ENCODE measurements at places on chromosomes 7 and 10.

GRCh38 chr7:116408166-116408565 lies 91.4 kb upstream of the CAV2 start:
- no peak for DNase-seq

- DNase-seq = no peak
These were observed 455.7 kb upstream of the KLF6 start for GRCh38 chr10:4240608-4241197.

GRCh38 chr7:112500619-112501018 lies 19.8 kb downstream of the LSMEM1 start:
- no peak for DNase-seq

DNA sequence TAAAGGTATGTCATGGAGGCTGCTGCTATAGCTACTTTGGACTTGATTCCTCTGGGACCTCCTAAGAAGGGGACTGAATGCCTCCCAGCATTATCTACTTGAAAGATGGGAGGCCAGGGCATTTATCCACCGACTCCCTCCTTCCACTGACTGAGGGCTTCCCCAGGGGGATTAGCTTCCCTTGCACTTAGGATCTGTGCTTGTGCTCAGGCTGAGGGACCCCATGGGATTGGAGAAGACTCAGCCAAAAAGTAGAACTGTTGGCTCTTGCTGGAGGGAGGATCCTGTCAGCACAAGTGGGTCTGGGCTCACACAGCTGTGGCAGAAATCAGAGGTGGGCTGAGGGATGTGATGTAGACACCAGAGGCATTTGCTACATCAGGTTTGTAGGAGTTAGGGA lies 81.5 kb upstream of the SYPL1 start:
- DNase-seq = no peak

- no peak for DNase-seq
These were observed 13.4 kb upstream of the ERCC6 start for GRCh38 chr10:49552277-49552676.

GRCh38 chr10:43071865-43072650 lies 4.8 kb upstream of the RET start:
- no peak for DNase-seq

DNA sequence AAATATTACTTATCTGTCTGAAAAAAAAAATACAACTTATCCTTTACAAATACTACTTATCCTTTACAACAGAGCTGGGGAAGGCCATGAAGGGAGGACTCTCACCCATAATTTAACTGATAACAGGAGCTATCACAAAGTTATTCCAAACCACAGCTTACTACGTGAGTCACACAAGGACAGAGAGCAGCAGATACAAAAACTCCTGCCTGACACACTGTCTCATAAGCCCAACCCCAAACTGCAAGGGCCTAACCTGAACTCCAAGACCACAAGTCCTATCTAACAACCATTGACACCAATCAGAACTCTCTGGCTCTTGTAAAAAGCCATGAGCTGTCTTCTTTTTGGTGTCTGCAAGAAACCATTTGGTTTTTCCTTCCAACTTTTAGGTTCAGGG lies 28.5 kb upstream of the CXCL12 start:
- no peak for DNase-seq

- no peak for DNase-seq
These were observed 369.7 kb downstream of the PLXNA4 start for GRCh38 chr7:132206594-132206993.

GRCh38 chr7:94145602-94146001 lies 141.4 kb upstream of the BET1 start:
- no peak for DNase-seq

GRCh38 chr7:104137971-104138370 lies 69.8 kb downstream of the ORC5 start:
- no peak for DNase-seq

DNA sequence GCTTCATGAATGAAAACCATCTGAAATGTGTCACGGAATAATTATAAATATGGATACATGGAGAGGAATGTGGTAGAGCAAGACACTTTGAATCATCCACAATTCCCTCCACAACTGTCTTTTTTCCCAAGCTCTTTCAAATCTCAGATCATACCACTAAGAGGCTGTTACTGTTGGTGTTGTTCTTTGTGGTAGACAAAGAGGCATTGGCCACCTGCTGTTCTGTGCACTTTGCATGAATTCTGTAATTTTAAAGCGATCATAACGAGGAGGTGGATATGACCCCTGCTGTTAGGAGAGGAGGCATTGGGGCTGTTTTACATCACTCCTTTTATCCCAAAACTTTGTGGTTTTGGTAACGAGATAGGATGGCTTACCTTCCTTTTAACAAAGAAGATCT lies 141.2 kb upstream of the KLF6 start:
- no peak for DNase-seq

DNA sequence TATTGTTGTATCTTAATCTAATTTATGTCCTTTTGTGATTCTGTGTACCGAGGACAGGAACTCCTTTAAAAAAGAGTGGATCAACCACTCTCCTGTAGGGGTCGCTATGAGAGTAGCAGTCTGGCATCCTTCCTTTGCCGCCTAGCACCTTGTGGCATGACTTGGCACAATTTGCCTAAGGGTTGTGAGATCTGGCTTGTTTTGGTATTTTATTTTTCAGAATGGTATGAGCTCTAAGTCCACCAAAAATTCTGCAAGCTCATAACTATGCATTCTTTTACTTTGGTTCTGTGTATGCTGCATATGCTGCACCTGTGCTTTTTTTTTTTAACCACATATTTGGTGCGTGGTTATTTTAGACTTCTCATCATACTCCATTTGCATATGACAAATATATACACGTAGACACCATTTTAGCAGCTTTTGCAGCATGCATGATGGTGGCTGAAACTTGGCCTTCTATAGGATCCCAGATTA lies 112.8 kb downstream of the CDK14 start:
- DNase-seq = no peak

DNA sequence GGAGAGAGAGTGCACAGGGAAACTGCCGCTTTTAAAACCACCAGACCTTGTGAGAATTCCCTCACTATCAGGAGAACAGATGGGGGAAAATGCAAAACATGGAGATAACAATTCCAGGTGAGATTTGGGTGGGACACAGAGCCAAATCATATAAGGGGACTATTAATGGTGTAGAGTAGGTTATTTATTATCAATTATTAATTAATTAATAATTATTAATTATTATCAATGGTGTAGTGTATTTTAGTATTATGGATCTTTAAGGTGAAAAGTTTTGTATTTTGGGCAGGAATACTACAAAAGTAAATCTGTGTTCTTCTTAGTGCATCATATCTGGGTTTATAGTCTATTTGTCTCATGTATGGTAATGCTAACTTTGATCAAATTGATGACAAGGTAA lies 377.7 kb upstream of the KCND2 start:
- DNase-seq = no peak

Measured in left forelimb (tissue), 1 donor.